ENCODE measurements at places on chromosomes 12 and 14. TPM values are rescaled to one million over a fixed set of nuclear protein-coding genes. Genes with fewer than 3 reads are reported as not detected.

The RBM19 gene
- 39.7 TPM for total RNA-seq

The CIDEB gene
- total RNA-seq = 9.8 TPM

The LBHD2 gene
- not detected for total RNA-seq

The ISM2 gene
- total RNA-seq = not detected

The CLECL1 gene
- total RNA-seq = not detected

The ABHD12B gene
- total RNA-seq = not detected
